A673 (cell line): ENCODE measurements at places on chromosomes 16 and 17. TPM values are rescaled to one million over a fixed set of nuclear protein-coding genes. Genes with fewer than 3 reads are reported as not detected.

DNA sequence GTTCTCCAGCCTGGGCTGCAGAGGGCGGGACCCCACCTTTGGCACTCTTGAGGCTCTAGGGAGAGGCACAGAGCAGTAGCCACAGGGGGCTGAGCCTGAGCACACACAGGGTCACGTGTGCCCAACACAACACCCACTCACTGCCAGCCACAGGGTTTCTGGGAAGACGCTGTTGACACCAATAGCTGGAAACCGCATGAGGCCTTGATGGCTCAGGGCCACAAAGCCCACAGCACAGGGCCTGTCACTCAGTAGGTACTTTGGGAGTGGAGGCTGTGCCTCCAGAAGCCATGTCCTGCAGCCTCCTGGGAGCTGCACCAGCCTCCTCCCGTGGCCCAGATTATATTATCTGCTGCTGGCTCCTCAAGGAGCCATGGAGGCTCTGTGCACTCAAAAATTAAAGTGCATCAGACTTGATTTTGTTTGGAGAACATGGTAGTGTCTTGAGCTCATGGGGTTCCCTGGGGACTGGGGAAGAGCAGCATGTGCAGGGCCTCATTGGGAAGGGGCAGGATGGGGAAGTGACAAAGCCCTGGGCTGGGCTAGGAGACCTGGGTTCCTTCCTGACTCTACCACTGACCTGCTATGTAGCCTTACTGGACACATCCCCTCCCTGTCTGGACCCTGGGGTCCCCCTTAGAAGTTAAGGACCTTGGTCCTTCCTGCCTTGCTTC lies 12.5 kb upstream of the SREBF1 start:
- H3K4me1 ChIP-seq: peaks cover 26% of the 10 kb centered on the region
- H3K36me3 ChIP-seq: no peaks in the 10 kb centered on the region
- H3K4me3 ChIP-seq: no peak overlapping the region

- H3K36me3 ChIP-seq: peaks cover 30% of the 10 kb centered on the region
- no peak for DNase-seq
Observed at GRCh38 chr17:61942085-61942484, 14.3 kb upstream of the INTS2 start.

- peaks cover 62% of the 10 kb centered on the region for H3K27me3 ChIP-seq
- H3K4me1 ChIP-seq: peaks cover 4% of the 10 kb centered on the region
- H3K27ac ChIP-seq: no peak overlapping the region
- H3K36me3 ChIP-seq: no peaks in the 10 kb centered on the region
- no peak for DNase-seq
Observed at GRCh38 chr17:34578656-34579016, 746 bp upstream of the TMEM132E start.

- H3K27me3 ChIP-seq: no peaks in the 10 kb centered on the region
- peak; percentile 62 for DNase-seq
- H3K36me3 ChIP-seq: peaks cover 14% of the 10 kb centered on the region
- peaks cover 40% of the 10 kb centered on the region for H3K4me1 ChIP-seq
Observed at GRCh38 chr16:11781773-11782172, 15.3 kb downstream of the ZC3H7A start.

DNA sequence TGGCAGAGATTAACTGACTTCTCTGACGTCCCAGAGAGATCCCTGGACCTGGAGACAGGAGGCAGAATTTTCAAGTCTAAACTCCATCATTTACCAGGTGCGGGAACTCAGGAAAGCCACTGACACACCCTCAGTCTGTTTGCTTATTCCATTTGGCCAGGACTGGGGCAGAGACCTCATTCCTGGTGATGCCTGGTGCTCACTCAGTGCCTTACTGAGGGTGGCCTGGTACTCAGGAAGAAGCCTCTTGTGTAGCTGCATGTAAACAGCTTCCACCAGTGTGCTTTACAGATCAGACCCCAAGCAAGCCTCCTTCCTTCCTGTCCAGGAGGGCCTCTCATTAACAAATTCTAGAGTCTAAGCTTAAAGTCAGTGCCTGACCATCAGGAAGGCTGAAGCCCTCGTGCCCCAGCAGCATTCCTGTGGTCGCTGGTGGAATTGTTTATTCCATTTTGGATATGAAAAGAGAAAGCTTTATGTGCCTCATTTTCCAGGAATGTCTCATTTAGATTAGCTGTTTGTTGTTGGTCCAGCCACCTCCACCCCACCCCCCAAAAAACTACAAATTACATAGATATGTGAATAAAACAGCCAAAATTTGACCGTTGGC lies 236.1 kb upstream of the CDH5 start:
- H3K4me1 ChIP-seq: peaks cover 6% of the 10 kb centered on the region
- H3K36me3 ChIP-seq: no peaks in the 10 kb centered on the region
- no peak overlapping the region for H3K27ac ChIP-seq
- H3K27me3 ChIP-seq: no peaks in the 10 kb centered on the region

DNA sequence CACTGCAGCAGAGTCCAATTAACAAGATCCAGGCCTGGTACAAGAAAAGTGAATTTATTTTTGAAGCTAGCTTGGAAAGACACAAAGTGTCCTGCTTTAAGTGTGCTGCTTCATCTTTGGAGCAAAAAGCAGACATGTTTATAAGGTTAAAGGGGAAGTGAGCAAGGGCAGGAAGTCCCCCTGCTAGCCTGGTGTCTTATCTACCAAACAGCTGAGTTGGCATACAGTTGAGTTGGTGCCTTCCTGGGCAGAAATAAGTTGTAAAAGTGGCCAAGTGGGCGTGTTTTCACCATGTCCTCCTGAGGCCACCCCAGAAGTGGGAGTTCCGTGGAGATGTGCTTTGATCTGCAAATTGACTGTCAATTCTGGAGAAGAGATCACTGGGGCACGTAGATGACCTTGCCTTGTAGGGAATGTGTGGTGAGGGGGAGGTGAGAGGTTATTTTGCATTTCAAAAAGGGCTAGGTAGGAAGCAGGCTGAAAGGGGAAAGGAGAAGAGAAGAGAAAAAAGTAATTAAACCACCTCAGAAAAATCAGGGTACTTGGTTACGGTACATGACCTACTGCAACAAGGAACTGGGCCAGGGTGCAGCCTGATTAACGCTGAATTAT lies 38.3 kb upstream of the HSBP1 start:
- DNase-seq: no peak
- no peak overlapping the region for H3K4me3 ChIP-seq
- H3K36me3 ChIP-seq: no peaks in the 10 kb centered on the region
- peaks cover 10% of the 10 kb centered on the region for H3K27me3 ChIP-seq
- no peaks in the 10 kb centered on the region for H3K4me1 ChIP-seq

DNA sequence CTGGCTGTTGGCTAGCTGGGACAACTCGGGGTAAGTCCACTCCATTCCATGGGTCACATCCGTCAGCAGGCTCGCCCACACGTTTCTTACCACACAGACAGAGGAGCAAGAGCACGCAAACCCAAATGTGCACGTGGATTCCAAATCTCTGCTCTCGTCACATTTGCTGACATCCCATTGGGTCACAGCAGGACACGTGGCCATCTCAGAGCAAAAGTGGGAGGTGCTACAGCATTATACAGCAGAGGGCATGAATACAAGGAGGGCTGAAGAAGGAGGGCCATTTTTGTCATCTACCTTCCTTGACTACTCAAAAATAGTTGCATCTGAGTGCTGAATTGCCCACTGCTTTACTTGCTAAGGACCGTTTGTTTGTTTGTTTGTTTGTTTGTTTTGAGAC lies 84.7 kb downstream of the RBBP6 start:
- no peaks in the 10 kb centered on the region for H3K27me3 ChIP-seq
- no peak overlapping the region for H3K27ac ChIP-seq
- no peaks in the 10 kb centered on the region for H3K36me3 ChIP-seq
- no peak overlapping the region for H3K4me3 ChIP-seq

DNA sequence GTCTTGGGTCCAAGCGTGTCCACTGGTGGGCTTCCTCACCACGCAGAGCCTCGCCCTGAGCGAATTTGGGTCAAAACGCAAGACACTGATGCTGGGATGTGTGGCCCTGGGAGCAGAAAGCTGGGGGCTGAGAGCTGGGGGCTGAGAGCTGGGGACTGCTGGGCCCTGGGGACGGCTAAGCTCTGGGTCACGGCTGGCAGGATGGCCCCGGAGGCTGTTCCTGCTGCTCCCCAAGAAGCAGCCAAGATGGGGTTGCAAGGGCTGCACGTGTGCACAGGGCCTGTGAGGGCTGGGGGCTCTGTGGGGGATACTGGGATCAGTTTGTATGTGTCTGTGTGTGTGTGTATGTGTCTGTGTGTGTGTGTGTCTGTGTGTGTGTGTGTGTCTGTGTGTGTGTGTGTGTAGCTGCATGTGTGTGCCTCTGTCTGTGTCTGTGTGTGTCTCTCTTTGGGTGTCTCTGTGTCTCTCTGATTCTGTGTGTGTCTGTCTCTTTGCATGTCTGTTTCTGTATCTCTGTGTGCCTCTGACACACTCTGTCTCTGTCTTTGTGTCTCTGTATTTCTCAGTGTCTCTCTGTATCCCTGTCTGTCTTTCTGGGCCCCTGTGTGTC lies 38.2 kb upstream of the CIBAR2 start:
- peaks cover 15% of the 10 kb centered on the region for H3K4me1 ChIP-seq
- no peak overlapping the region for H3K4me3 ChIP-seq
- no peaks in the 10 kb centered on the region for H3K27me3 ChIP-seq
- no peaks in the 10 kb centered on the region for H3K36me3 ChIP-seq
- no peak for DNase-seq

DNA sequence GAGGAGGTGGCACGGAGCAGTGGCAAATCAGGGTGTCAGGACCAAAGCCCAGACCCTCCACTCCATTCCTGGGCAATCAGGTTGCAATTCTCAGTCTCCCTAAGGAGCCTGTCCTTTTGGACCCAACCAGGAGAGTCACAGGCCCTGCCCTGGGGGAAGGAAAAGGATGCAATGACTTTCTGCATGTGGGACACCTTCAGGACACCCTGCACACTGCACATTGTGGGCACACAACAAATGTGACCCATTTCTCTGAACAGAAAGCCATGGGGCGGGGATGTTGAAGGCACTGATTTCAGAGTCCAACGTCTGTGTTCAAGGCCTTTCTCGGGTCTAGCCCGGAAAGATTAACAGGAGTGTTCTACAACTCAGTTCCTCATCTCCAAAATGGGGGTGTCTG lies 286.2 kb upstream of the FOXF1 start:
- no peak overlapping the region for H3K4me3 ChIP-seq
- H3K36me3 ChIP-seq: no peaks in the 10 kb centered on the region
- H3K4me1 ChIP-seq: no peaks in the 10 kb centered on the region
- H3K27ac ChIP-seq: no peak overlapping the region
- H3K27me3 ChIP-seq: peaks cover 97% of the 10 kb centered on the region

- no peaks in the 10 kb centered on the region for H3K27me3 ChIP-seq
- H3K27ac ChIP-seq: no peak overlapping the region
- H3K4me1 ChIP-seq: no peaks in the 10 kb centered on the region
- no peaks in the 10 kb centered on the region for H3K36me3 ChIP-seq
- no peak overlapping the region for H3K4me3 ChIP-seq
Observed at GRCh38 chr16:68972720-68973119, 129.4 kb downstream of the TANGO6 start.

GRCh38 chr17:74150428-74151025 lies 53.0 kb upstream of the RPL38 start:
- no peak for DNase-seq
- no peaks in the 10 kb centered on the region for H3K27me3 ChIP-seq
- no peaks in the 10 kb centered on the region for H3K36me3 ChIP-seq
- H3K27ac ChIP-seq: no peak overlapping the region
- no peak overlapping the region for H3K4me3 ChIP-seq

DNA sequence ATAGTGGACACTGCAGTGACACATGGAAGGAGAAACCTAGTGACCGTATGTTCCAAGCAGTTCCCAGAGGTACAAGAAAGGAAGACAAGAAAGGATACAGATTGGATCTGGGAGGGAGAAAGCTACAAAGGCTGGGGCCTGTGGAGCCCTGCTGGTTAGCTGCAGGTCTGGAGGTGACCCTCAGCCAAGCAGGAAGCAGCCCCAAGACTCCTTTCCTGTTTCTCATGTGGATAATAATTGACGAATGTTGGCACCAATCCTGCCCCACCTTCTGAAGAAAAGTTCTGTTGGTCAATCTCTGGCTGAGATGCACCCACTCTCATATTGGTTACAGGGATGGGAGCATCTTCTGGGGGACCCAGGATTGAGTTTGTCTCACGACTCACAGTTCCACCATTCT lies 99.8 kb downstream of the SHISA6 start:
- no peaks in the 10 kb centered on the region for H3K36me3 ChIP-seq
- H3K4me1 ChIP-seq: peaks cover 8% of the 10 kb centered on the region
- H3K27me3 ChIP-seq: no peaks in the 10 kb centered on the region
- DNase-seq: no peak
- no peak overlapping the region for H3K4me3 ChIP-seq

DNA sequence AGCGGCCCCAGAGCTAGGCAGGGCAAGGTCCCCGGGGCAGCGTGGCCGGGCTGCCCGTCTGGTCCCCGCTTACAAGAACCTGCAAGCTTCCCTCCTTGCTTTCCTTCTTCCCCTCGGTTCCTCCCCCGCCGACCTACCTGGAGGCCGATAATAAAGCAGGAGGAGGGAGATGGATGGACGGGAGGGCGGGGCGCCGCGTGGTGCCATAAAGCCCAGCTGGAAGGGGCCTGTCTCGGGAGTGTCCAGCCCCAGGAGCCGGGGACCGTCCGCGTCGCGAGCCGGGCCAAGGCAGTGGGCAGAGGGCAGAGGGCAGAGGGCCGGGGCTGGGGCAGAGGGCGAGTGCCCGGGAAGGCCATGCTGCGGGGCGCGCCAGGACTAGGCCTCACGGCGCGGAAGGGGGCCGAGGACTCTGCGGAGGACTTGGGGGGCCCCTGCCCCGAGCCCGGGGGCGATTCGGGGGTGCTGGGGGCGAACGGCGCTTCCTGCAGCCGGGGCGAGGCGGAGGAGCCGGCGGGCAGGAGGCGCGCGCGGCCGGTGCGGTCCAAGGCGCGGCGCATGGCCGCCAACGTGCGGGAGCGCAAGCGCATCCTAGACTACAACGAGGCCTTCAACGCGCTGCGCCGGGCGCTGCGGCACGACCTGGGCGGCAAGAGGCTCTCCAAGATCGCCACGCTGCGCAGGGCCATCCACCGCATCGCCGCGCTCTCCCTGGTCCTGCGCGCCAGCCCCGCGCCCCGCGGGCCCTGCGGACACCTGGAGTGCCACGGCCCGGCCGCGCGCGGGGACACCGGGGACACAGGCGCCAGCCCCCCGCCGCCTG lies at the start of gene BHLHA9:
Gene BHLHA9 (plus strand): TSS at position 235 of the 820 bp plus-strand sequence. CDS start 120 bp downstream, at position 355.
- H3K27me3 ChIP-seq: peaks cover 9% of the 10 kb centered on the region
- H3K4me1 ChIP-seq: peaks cover 10% of the 10 kb centered on the region
- H3K4me3 ChIP-seq: no peak within 1 kb of the TSS
- no peaks in the 10 kb centered on the region for H3K36me3 ChIP-seq

GRCh38 chr16:66381585-66382170 lies 15.2 kb downstream of the CDH5 start:
- DNase-seq: no peak
- H3K4me3 ChIP-seq: no peak overlapping the region
- no peak overlapping the region for H3K27ac ChIP-seq

DNA sequence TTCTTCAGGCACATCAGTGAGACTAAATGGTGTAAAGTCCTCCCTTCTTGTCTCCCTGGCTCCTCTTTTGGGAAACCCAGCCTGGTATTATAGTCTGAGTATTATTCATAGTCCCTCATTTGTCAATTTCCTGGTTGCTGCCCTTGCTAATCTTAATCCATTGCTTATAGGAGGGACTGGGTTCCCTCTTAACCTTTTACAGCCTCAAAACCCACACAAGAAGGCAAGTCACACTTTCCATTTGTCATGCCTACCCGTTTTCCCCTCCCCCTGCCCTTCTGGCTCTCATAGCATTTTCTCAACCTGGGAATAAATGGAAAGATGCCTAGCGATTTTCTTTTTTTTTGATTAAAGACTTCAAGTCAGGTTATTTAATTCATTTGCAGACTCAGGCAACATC lies 124.8 kb downstream of the MAP2K6 start:
- no peak overlapping the region for H3K27ac ChIP-seq
- H3K36me3 ChIP-seq: no peaks in the 10 kb centered on the region
- no peak overlapping the region for H3K4me3 ChIP-seq

Gene NTN3
- total RNA-seq: 1.6 and 2.9 TPM in 2 replicates

Gene DPEP3
- not detected in 2 replicates for total RNA-seq

Gene MSRB1
- 17.7 and 23.4 TPM in 2 replicates for total RNA-seq

Gene FAM20A
- not detected in 2 replicates for total RNA-seq
